ENCODE measurements at places on chromosomes 2 and 18.

DNA sequence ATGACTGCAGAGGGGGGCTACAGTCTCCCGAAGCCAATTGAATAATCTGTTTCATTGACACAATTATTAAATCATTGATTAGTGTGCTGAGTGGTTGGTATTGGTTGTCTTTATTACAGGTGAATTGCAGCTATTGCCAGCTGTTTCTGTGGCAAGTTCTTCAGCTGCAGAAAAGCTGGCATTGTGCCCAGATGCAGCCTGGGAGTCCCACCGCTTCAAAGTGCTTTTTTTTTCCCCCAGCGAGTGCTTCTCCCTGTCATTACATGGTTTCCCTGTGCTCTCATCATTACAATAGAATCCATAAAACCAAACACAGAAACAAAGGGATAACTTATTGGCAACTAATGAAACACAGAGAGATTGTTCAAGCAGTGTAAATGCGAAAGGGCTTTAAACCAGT is 164.7 kb downstream of the GRB14 start:
- DNase-seq: no peak

DNA sequence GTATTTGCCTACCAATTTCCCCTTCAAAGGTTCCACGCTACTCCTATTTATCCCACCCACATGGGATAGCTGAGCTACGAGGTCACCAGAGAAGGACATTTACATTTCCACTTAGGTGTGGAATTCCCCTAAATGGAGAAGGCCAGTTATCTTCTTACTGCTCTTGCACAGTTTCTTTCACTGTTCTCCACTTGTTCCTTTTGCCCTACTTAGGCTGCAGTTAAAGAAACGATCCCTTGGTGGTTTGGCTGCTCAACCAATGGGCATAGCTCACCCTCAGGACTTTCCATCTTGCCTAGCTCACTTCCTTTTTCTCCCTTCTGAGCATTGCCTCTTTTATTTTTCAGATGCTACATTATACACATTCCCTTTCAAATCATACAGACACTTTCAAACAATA is 11.2 kb upstream of the NABP1 start:
- peak; percentile 85 for DNase-seq

GRCh38 chr2:65137197-65137775 is 7.4 kb upstream of the RAB1A start:
- no peak for DNase-seq

GRCh38 chr2:55118643-55119083 is 68.4 kb upstream of the RTN4 start:
- DNase-seq: no peak

DNA sequence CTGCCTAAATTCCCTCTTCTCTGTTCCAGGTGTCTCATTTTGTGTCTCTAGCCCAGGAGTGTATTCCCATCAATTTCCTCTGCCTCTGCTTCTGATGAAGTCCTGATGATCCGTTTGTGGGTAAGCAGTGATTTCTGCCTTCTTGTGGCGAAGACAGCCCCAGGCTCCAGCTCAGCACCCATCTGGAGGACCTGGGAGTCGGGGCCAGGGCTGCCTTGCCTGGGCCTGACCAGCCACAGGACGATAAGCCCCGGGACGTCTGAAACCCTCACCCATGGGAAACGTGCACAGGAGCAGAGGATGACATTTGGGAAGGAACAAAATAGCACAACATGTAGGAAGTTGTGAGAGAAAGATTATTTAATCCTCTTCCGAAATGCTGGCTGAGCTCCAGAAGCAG is 206.9 kb downstream of the FBXO15 start:
- no peak for DNase-seq
